KBM-7 (cell line): ENCODE measurements at places on chromosomes 6 and 20.
A peak's percentile ranks its signal among the peaks of the same experiment; 100 is the strongest.

- DNase-seq = no peak
These were observed 527.8 kb downstream of the RFPL4B start for GRCh38 chr6:112874881-112875280.

- DNase-seq = no peak
These were observed 44.2 kb upstream of the RNF24 start for GRCh38 chr20:4059606-4060005.

DNA sequence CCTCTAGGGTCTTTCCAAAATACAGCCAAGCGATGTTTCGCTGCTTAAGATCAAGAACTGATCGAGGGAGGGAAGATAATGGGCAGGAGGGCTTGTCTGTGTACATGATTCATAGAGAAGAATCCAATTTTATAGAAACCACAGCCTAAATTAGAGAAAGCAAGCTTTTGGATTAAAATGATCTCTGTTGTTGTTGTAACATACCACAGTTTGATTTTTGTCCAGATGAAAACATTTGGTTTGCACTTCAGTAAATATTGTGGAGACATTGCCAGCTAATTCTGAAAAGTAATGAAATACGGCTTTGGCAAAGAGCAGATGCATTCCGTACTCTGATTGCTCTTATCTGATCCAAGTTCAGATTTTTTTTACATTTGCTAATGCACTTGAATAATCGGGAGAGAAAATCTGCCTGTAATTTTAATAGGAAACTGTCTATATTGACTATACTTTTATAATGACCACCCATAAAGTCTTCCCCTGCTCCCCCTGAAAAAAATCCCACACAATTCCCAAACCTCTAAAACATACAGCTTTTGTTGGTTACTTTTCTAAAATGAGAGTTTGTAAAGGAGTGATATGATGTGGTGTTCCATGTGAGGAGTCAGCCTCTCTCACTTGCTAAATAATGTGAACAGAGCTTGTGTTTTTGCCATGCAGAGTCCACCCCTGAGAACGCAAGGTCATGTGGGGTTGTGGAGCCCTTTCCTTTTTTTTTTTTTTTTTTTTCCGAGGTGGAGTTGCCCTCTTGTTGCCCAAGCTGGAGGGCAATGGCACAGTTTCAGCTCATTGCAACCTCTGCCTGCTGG, 199.9 kb downstream of the DTNBP1 start:
- DNase-seq = no peak

DNA sequence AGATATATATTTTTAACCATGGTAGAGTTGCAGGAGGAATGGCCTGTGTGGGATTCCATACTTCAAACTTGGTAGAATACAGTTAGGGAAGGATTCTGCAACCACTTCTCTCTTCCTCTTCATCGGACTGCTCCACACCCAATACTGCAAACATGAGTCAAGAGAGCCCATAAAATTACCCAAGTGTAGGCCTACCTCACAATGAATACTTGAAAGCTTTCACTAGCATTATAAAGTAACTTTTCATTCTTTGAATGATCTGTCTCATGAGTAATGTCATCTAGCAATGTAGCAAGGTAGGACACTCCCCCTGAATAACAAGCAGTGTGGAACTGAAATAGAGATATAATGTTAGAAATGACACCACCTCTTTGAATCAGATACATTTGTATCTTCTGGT, 79.4 kb downstream of the FOXC1 start:
- no peak for DNase-seq

- no peak for DNase-seq
These were observed 277.2 kb downstream of the ARHGAP18 start for GRCh38 chr6:129432738-129433137.

DNA sequence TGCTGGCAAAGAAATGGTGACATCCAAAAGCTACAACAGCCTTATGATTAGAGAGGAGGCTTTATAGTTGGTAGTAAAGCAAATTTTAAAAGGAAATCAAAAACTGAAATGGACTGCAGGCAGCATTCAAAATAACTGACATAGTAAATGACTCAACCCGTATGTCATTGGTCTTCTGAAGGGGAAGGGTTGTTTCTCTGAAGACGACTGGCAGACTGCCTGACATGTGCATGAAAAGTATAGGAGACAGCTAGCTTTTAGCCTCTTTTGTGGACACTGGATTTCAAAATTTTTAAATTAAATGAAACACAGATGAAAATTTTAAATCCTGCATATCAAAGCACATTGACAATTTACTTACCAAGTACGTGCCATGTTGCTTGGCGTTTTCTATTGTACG, 90.7 kb downstream of the TRMT6 start:
- DNase-seq = no peak

DNA sequence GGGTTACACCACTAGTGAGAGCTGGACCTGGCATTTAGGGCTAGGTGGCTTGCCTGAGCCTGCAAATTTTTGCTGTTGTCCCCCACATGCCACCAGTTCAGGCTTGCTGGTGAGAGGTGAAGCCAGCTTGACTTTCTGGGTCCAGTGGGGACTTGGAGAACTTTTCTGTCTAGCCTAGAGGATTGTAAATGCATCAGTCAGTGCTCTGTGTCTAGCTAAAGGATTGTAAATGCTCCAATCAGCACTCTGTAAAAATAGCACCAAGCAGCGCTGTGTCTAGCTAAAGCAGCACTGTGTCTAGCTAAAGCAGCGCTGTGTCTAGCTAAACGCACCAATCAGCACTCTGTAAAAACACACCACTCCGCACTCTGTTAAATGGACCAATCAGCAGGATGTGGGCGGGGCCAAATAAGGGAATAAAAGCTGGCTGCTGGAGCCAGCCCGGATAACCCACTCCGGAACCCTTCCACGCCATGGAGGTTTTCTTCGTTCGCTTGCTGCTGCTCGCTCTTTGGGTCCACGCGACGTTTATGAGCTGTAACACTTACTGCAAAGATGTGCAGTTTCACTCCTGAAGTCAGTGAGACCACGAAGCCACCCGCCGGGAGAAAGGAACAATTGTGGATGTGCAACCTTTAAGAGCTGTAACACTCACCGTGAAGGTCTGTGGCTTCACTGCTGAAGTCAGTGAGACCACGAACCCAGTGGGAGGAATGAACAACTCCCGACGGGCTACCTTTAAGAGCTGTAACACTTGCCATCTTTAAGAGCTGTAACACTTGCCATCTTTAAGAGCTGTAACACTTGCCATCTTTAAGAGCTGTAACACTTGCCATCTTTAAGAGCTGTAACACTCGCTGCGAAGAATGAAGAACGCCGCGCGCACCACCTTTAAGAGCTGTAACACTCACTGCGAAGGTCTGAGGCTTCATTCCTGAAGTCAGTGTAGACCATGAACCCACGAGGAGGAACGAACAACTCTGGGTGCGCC, 27.3 kb downstream of the GMPR start:
- DNase-seq = no peak

GRCh38 chr6:84512391-84512790, 252.0 kb downstream of the TBX18 start:
- no peak for DNase-seq

- no peak for DNase-seq
These were observed 119.2 kb upstream of the LAMA2 start for GRCh38 chr6:128763599-128764300.

DNA sequence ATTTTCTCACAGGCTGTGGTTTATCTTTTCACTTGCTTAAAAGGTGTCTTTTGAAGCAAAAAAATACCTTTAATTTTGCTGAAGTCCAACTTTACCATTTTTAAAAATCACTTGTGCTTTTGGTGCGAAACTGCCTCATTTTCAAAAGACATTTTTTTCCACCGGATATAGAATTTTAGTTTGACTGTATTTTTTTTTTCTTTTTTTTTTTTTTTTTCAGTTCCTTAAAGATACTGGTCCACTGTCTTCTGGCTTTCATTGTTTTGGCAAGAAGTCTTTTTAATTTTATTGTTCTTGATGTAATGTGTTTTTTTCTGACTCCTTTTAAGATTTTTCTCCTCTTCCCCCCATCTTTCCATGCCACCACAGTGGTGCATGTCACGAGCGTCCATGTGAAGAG, 198.2 kb downstream of the ARID1B start:
- no peak for DNase-seq

DNA sequence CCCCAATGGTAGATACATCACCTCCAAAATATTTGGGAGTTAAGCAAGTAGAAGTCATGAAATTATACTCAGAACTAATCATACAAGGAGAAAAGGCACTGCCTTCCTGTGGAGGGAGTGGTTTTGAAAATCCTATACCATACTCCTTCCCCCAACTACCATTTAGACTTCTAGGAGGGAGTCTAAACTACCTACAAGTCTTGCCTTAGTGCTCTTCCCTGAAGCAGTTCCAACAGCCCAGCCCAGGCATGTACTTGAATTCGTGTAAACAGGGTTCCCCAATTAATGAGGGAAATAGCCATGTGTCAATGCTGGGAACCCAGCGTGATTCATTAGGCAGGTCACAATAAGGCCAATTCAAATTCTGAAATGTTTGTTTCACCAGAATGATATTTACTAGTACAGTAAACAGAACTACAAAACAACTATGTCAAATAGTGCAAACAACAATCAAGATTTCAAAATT, 39.1 kb upstream of the SGK1 start:
- DNase-seq = no peak

GRCh38 chr6:21189759-21190158, 403.8 kb upstream of the SOX4 start:
- no peak for DNase-seq

GRCh38 chr6:54846243-54846856, at the start of gene FAM83B:
Gene FAM83B, plus strand, starts transcription at chr6:54846771. Its CDS starts 23,476 bp downstream, at chr6:54870247.
- DNase-seq = no peak

DNA sequence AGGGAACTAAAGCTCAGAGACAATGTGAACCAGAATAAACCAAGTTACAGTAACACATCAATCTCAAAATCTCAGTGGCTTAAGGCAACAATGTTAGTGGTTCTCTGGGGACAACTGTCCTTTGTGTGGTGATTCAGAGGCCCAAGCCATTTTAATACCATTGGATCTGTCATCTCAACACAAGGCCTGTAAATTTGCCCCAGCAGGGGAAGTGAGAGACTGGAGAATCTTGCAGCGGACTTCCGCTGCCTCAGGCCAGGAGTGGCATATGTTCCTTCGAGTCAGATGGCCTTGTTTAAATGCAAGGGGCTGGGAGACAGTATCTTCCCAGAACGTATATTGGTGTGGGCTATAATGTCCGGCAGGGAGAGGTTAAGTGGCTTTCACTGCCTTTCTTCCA, 126.0 kb downstream of the CD83 start:
- no peak for DNase-seq

DNA sequence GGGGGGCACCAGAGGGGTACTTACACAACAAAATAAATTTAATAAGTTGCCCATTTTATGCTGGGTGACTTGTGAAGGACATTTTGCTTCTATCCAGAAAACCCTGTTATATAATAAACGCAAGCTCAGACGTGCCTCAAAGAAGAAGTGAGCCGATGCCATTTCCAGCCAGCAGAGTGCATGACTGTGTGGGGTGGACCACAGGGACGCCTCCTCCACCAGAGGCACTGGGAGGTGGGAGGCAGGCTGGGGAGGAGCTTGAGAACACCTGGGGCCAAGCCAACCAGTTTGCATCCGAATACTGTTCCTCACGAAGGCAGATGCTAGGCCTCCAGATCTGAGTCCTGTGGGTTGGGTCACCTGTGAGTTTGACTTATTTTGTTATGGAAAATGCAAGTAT, 363.8 kb downstream of the RNGTT start:
- DNase-seq = peak; percentile 18

DNA sequence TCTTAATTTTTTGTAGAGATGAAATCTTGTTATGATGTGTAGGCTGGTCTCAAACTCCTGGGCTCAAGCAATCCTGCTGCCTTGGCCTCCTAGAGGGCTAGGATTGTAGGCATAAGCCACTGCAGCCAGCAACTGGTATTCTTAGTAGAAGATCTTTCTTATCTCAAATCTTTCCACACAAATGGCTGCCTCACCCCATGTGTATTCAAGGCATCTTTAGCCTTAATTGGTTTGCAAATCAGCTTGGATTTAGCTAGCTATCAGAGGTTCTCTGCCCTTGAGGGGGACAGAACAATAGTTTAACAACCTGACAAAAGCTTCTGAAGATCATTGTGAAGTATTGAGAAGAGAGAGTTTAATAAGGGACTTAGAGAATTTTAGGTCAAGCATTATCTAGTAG, 17.9 kb upstream of the ABRACL start:
- no peak for DNase-seq

DNA sequence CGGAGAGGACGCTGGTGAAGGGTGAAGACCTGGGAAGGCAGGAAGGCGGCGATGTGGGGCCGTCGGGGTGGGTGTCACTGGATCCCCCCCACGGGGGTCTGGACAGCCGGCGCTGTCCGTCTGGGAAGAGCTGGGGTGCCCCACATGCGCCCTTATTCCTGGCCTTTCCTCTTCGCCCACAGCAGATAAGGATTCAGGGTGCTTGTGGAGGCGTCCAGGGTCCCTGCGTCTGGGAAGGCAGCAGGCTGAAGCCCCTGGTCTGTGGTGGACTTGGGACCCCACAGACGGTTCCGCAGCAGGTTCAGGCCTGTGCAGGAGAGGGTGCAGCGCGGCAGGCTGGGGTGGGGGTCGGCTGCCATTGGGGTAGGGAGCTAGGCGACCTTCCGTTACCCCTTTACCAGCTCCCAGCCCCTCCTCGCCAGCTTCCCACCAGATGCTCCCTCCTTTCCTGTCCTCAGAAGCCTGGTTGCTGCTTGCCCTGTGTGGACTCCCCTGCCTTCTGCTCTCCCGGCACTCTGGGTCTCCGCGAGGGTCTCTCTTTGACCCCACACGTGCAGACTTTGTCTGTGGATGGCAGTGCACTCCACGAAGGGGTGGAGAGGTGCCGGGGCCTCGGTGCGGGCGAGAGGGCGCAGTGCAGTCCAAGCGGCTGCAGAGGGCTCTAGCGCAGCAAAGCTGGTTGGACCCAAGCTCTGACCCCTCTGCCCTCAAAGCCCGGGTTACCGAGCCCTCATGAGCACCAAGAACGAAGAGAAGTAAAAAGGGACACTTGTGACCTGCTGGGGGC, 2.1 kb upstream of the GATA5 start:
- DNase-seq = no peak

GRCh38 chr6:124443541-124443940, 518.7 kb upstream of the RNF217 start:
- no peak for DNase-seq

GRCh38 chr6:89021629-89022028, 58.2 kb upstream of the RNGTT start:
- no peak for DNase-seq

- DNase-seq = no peak
These were observed 3.9 kb downstream of the JAG1 start for GRCh38 chr20:10669843-10670446.

- DNase-seq = no peak
These were observed 115.4 kb downstream of the JPH2 start for GRCh38 chr20:44071526-44072111.

GRCh38 chr6:113092795-113093194, 745.7 kb downstream of the RFPL4B start:
- no peak for DNase-seq

- DNase-seq = no peak
These were observed 109.0 kb upstream of the FLRT3 start for GRCh38 chr20:14446446-14446845.

- DNase-seq = peak; percentile 15
These were observed 120.5 kb downstream of the HIVEP1 start for GRCh38 chr6:12132351-12133222.
